ENCODE measurements at places on chromosomes 6 and 20. TPM values are rescaled to one million over a fixed set of nuclear protein-coding genes. Genes with fewer than 3 reads are reported as not detected.

DNA sequence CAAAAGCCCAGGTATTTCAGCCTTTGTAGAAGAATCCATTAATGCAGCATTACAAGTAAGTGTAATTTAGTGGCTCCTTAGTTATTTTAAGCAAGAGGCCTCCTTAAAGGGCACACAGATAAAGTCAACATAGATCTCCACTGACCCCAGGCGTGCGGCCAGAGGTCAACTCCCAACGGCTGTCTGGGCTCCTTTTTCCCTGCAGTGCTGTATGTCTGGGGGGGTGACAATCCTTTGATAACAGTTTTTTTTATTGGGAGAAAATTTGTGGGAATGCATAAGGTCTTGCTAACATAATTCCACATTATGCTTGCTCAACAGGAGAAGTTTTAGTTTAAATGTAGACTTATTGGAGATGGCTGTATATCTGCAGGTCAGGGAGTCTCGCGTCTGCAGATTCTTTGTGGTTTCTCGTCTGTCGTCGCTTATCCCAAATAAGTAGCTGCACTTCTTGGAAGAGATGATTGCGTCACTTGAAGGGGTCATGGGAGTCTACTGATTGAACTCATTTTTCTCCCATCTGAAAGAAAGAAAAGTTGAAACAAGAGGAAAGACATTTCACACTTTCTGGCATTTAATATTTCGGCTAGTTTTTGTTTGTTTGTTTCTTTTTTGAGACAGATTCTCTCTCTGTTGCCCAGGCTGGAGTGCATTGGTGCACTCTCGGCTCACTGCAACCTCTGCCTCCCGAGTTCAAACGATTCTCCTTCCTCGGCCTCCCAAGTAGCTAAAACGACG, 151.7 kb upstream of the AKAP12 start:
- no peak overlapping the region for H3K4me3 ChIP-seq
- H3K27me3 ChIP-seq = no peaks in the 10 kb centered on the region
- H3K36me3 ChIP-seq = peaks cover 16% of the 10 kb centered on the region

- no peaks in the 10 kb centered on the region for H3K27me3 ChIP-seq
- H3K27ac ChIP-seq = no peak overlapping the region
- DNase-seq = no peak
- no peaks in the 10 kb centered on the region for H3K4me1 ChIP-seq
- H3K4me3 ChIP-seq = no peak overlapping the region
Measured at GRCh38 chr20:34798328-34798727, 27.1 kb downstream of the NCOA6 start.

- no peaks in the 10 kb centered on the region for H3K27me3 ChIP-seq
- H3K4me1 ChIP-seq = peaks cover 12% of the 10 kb centered on the region
- no peak overlapping the region for H3K27ac ChIP-seq
- peak; percentile 73 for DNase-seq
Measured at GRCh38 chr6:105346052-105346451, 56.8 kb downstream of the PREP start.

DNA sequence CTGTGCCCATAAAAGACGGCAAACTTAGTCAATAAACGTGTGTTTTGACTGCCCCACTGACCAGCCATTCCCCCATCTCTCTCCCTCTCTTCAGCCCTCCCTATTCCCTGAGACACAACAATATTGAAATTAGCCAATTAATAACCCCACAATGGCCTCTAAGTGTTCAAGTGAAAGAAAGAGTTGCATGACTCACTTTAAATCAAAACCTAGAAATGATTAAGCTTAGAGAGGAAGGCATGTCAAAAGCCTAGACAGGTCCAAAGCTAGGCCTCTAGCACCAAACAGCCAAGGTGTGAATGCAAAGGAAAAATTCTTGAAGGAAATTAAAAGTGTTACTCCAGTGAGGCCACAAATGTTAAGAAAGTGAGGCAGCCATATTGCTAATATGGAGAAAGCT, 261.6 kb upstream of the TBX18 start:
- no peaks in the 10 kb centered on the region for H3K27me3 ChIP-seq
- DNase-seq = no peak
- H3K4me1 ChIP-seq = no peaks in the 10 kb centered on the region
- no peaks in the 10 kb centered on the region for H3K36me3 ChIP-seq
- H3K4me3 ChIP-seq = no peak overlapping the region

GRCh38 chr6:161549977-161550655, 276.3 kb upstream of the AGPAT4 start:
- no peak overlapping the region for H3K27ac ChIP-seq
- H3K27me3 ChIP-seq = no peaks in the 10 kb centered on the region
- no peaks in the 10 kb centered on the region for H3K4me1 ChIP-seq
- DNase-seq = no peak
- no peak overlapping the region for H3K4me3 ChIP-seq
- H3K36me3 ChIP-seq = no peaks in the 10 kb centered on the region

- H3K4me1 ChIP-seq = peaks cover 41% of the 10 kb centered on the region
- H3K27ac ChIP-seq = peak overlapping the region; percentile 76
- DNase-seq = no peak
- no peak overlapping the region for H3K4me3 ChIP-seq
- no peaks in the 10 kb centered on the region for H3K27me3 ChIP-seq
Measured at GRCh38 chr6:136607932-136608772, 57.9 kb upstream of the MAP7 start.

- no peaks in the 10 kb centered on the region for H3K27me3 ChIP-seq
- H3K4me1 ChIP-seq = no peaks in the 10 kb centered on the region
- H3K27ac ChIP-seq = no peak overlapping the region
- H3K4me3 ChIP-seq = no peak overlapping the region
- DNase-seq = no peak
Measured at GRCh38 chr6:104837158-104837557, 22.6 kb downstream of the HACE1 start.

TP53TG5 gene
- not detected for total RNA-seq

- H3K4me3 ChIP-seq = peak overlapping the region; percentile 83
- H3K27me3 ChIP-seq = no peaks in the 10 kb centered on the region
- peaks cover 35% of the 10 kb centered on the region for H3K4me1 ChIP-seq
- no peaks in the 10 kb centered on the region for H3K36me3 ChIP-seq
- peak overlapping the region; percentile 95 for H3K27ac ChIP-seq
Measured at GRCh38 chr20:53592992-53593465, 610 bp downstream of the ZNF217 start.

DNA sequence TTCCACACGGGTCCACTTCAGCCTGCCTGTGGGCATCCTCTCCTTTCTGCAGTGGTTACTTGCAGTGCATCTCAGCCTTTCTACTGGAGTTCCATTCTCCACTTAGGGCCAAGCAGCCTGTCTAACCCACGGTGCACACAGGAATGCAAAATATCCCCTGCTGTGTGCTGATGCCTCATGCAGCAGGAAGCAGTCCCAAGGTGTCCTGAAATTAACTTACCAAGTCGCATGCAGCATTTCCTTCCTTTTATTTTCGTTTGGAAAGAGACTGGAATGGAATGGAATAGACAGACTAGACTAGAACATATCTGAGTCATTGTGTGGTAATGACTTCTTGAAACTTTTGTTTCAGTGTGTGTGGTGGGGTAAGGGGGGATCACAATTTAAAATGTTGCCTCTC, 25.9 kb upstream of the FOXQ1 start:
- no peaks in the 10 kb centered on the region for H3K4me1 ChIP-seq
- no peaks in the 10 kb centered on the region for H3K27me3 ChIP-seq
- DNase-seq = peak; percentile 76
- H3K36me3 ChIP-seq = no peaks in the 10 kb centered on the region

DNA sequence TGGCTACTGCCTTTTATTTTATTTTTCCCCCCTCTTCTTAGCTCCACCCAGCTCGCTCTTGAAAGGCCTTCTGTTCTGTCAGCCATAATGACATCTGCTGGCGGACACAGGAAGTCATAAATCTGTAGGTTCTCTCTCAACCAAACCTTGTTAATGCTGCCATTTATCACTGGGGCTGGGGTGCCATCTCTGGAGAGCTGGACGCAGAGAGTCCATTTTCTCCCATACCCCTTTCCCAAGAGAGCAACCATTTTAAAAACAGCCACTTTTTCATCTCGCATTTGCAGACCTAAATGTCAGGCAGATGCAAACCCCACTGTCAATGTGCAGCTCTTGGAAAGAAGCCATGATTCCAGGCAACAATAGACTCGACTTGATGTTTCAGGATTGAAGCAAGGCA, 13.0 kb upstream of the TSHZ2 start:
- H3K27me3 ChIP-seq = no peaks in the 10 kb centered on the region
- H3K4me1 ChIP-seq = no peaks in the 10 kb centered on the region
- no peak overlapping the region for H3K27ac ChIP-seq
- H3K36me3 ChIP-seq = no peaks in the 10 kb centered on the region

- no peak overlapping the region for H3K27ac ChIP-seq
- no peak overlapping the region for H3K4me3 ChIP-seq
- peak; percentile 49 for DNase-seq
- no peaks in the 10 kb centered on the region for H3K4me1 ChIP-seq
Measured at GRCh38 chr20:58994390-58995159, 12.5 kb downstream of the CTSZ start.

DNA sequence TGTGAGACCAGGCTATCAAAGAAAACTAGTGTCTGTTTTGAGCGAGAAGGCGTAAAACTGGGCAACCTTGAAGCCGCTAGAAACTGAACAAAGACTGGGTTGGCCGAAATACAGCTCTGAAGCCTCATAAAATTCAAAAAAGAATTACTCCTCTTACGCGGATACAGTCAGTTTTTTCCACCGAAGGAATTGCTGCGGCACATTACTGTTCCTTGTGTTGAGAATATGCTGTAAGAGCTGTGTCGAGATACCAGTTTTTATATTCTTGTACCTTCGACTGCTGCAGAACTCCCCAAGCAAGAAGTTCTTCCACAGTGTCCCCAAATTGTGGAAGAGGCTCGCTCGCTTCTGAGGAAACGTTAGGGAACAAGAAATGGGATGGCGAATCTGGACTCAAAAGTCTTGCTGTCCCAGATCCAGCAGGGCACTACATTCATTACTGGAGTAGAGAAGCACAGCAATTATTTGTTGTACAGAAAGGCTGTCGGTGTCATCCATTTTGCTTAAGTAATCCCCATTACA, 523 bp upstream of the COX7A2 start:
- no peaks in the 10 kb centered on the region for H3K27me3 ChIP-seq
- H3K36me3 ChIP-seq = peaks cover 17% of the 10 kb centered on the region
- H3K27ac ChIP-seq = peak overlapping the region; percentile 99
- DNase-seq = peak; percentile 17
- H3K4me1 ChIP-seq = peaks cover 15% of the 10 kb centered on the region

DNA sequence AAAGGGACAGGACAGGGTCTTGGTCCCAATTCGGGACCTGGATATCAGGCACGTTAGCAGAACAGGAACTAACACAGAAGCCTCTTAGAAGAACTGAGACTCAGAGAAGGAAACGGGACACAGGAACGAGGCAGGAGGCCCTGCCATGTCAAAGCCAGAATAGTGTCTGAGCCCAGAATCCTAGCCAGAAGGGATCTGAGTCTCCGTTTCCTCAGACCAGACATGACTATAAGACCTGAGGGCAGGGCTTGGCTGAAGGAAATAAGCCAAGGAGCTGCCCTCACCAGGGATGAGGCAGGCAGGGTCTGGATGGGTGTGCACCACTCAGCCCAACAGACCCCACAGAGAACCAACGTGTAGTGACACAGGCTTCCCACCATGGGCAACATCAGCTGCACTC, 40.3 kb downstream of the TRERF1 start:
- no peaks in the 10 kb centered on the region for H3K36me3 ChIP-seq
- H3K27ac ChIP-seq = no peak overlapping the region
- H3K4me1 ChIP-seq = peaks cover 15% of the 10 kb centered on the region
- no peak for DNase-seq
- H3K27me3 ChIP-seq = no peaks in the 10 kb centered on the region

GRCh38 chr6:42940493-42941045, 11.3 kb downstream of the CNPY3 start:
- H3K27me3 ChIP-seq = no peaks in the 10 kb centered on the region
- H3K4me3 ChIP-seq = no peak overlapping the region
- DNase-seq = peak; percentile 9
- H3K36me3 ChIP-seq = peaks cover 17% of the 10 kb centered on the region
- H3K27ac ChIP-seq = no peak overlapping the region

GRCh38 chr6:168968228-168968627, 285.4 kb downstream of the THBS2 start:
- peak overlapping the region; percentile 54 for H3K27ac ChIP-seq
- H3K4me1 ChIP-seq = peaks cover 18% of the 10 kb centered on the region
- H3K4me3 ChIP-seq = no peak overlapping the region
- DNase-seq = no peak
- H3K36me3 ChIP-seq = no peaks in the 10 kb centered on the region

DNA sequence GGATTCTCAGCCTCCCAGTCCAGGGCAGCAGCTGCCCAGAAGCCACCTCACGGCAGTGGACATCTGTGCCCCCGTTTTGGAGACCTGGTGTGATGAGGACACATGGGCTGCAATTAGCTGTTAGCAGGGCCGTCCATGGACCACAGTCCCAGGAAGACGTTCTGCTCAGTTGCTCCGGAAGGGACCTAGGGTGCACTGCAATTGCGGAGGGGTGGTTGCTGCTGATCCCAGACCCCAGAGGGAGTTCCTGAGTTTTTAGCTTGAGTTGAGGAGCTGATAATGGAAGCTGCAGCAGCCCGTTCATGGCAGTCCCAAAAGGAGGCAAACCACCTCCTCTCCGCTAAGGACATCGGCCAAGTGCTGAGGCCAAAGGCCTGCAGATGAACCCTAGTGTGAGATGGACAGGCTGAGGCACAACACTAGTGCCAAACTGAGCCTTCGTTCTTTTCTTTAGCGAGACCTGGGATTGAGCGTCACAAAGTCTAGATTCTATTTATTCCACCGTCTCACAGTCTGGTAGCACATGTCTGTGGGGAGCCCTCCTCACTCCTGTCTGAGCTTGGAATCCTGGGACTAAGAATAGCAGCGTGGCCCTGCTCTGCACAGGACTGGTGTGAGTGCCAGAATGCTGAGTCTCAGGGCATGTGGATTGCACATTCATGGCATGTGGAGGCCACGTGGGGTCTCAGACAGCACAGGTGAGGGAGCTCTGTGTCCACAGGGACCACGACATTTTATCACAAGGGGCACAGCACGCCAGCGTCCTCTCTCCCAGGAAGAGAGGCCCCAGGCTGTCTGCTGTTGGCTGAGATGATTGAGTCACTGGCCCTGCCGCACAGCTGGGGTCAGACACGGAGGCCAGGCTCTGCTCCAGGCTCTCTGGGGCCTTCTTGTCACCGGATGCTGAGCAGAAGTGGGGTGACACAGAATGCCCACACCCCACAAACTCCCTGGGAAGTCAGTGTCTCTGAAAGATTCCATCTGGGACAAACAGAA, 113.4 kb downstream of the PSMB1 start:
- H3K36me3 ChIP-seq = no peaks in the 10 kb centered on the region
- no peaks in the 10 kb centered on the region for H3K27me3 ChIP-seq
- peaks cover 13% of the 10 kb centered on the region for H3K4me1 ChIP-seq
- DNase-seq = peak; percentile 81
- H3K4me3 ChIP-seq = no peak overlapping the region

TSPO2 gene
- total RNA-seq = not detected

DNA sequence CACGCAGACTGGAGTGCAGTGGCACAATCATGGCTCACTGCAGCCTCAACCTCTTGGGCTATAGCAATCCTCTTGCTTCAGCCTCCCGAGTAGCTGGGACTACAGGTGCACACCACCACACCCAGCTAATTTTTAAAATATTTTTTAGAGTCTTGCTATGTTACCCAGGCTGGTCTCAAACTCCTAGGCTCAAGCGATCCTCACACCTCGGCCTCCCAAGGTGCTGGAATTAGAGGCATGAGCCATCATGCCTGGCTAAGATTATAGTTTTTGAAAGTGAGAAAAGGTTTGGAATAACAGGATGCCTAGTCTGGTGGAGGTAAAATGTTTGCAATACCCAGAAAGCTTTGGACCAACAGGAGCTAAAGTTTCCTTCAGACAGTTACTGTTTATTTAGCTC, 23.4 kb downstream of the GCM1 start:
- no peak overlapping the region for H3K4me3 ChIP-seq
- peaks cover under 1% of the 10 kb centered on the region for H3K4me1 ChIP-seq
- DNase-seq = no peak
- no peak overlapping the region for H3K27ac ChIP-seq
- H3K36me3 ChIP-seq = no peaks in the 10 kb centered on the region

All from osteoblast (primary cell).